Retinal pigment epithelial cell (primary cell): ENCODE measurements at places on chromosomes 12 and 14.

GRCh38 chr12:116390401-116391335 lies 113.2 kb upstream of the MED13L start:
- DNase-seq = no peak

DNA sequence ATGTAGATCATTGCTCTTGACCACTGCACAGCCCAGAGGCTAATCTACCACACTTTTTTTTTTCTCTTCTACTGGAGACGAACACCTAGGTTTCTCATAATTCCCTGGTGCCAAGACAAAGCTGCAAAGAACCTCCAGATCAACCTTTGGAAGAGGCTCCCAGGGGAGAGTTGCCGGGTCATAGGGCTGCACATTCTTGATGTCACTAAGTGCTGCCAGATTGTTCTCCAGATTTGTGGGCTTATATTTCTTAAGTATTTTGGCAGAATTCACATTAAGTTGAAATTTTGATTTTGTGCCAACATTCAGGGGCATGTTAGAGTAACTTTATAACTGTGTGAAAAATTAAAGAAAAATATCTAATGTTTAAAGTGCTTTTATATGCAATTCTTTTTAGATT lies 13.5 kb upstream of the PDZRN4 start:
- DNase-seq = no peak

DNA sequence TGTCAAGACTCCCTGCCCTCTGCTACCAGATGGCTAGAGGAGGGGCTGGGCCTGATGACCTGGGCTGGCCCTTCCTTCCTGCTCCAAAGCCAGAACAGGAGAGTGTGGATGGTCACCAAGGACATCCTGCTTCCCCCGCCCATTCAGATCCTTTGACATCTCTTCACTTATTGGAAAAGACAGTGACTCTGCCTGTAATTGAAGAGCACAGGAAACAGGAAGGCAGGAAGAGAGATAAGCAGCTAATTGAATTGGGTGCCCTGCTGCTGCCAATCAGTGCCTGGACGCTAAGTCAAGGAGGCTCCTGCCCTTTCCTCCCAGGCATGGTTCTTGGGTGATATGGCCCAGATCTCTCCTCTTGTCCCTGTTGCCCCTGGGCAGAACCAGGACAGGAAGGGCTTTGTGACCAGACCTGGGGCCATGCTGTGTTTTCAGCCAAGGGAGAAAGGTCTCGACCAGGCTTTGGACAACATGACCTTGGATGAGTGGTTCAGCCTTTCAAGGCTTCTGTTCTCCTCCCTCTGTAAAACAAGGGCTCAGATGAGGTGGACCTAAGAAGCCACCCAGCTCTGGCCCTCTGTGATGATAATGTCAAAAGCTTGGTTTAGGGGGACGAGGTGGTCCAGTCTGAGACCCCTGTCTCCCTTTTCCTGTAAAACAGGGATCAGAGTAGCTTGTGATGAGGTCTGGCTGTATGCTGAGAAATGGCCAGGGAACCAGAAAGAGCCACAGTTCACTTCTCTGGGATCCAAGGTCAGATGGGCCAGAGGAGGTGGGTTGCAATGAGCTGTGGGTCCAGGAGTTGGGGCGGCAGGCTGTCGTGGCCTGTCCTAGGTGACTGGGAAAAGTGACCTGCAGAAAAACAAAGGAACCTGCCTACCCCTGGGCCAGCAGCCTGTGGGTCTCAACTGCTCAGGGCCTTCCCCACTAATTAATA lies 38.8 kb downstream of the FAM222A start:
- DNase-seq = no peak

GRCh38 chr12:117900561-117900960 lies 68.2 kb downstream of the KSR2 start:
- DNase-seq = no peak

- no peak for DNase-seq
Observed at GRCh38 chr14:61026526-61026925, 45.5 kb downstream of the SLC38A6 start.

DNA sequence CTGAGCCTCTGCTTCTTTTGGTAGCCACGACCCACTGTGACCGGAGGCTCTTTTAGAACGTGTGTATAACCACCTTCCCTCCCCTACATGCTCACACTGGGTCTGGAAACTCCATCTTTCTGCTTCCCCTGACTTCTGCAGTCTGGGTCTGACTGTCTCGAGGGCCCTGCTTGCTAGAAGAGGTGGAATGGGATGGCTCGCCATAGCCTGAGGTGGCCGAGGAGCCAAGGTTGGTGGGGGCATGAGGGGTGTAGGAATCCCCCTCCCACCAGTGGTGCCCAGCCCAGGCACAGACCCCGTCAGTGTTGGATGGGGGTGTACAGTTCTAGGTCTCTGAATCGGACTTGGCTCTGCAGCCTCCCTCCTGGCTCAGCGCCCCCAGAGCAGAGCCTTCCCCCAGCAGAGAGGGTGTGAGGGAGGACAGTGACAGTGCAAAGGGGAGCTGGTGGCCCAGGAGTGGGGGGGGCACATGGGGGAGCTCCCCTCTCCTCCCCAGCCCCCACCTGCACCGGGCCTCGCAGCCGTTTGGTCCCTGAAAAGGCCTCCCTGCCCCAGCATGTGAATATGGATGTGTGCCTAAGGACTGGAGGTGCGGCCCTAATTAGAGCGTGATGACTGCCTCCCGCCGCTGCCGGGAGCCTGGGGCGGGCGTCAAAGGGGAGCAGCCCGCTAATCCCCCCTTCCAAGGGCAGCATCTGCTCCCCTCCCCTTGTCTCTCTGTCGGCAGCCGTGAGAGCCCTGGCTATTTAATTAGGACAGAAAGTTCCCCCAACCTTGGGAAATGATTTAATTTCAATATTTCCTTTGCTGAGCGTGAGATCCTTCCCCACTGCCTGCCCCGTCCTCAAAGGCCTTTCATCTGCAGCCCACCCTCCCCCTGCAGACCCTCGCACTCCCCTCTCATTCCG lies 196.2 kb upstream of the C14orf180 start:
- no peak for DNase-seq

GRCh38 chr14:100147181-100147631 lies 12.2 kb downstream of the DEGS2 start:
- no peak for DNase-seq

GRCh38 chr14:58565832-58566231 lies 71.9 kb upstream of the DACT1 start:
- no peak for DNase-seq

GRCh38 chr12:121326996-121327674 lies 25.1 kb downstream of the ANAPC5 start:
- DNase-seq = no peak

DNA sequence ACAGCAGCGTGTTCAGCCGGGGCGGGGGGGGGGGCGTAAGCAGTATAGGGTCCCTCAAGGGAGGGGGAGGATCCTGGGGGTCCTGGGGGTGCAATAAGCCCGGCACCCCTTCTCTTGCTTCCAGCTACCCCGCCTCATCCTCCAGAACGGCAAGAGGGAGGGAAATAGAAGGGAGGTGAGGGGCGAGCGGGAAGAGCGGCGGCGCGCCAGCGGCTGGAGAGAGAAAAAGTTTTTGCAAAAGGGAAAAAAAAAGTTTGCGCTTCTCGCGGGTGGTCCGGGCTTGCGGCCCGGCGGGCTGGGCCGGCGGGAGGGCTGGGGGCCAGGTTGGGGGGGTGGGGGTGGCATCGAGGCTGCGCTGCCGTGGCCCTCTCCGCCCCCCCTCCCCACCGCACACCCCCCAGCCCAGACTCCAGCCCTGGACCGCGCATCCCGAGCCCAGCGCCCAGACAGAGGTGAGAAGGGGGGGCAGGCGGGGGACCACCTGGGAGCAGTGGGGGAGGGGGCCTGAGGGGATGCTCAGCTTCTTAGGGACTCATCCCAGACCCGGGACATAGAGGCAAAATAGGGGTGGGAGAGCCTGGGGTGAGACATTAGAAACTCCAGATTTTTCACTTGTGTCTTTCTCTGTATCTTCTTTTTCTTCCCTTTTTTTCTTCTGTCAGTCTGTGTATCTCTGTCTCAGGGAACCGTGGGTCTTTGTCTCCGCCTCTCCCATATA lies at the start of gene GLI1:
Gene GLI1 (plus strand): TSS at position 36 of the 718 bp plus-strand sequence. CDS start 3,907 bp downstream, outside the sequence.
- no peak for DNase-seq

GRCh38 chr12:211639-212414 lies 2.1 kb downstream of the SLC6A12 start:
- DNase-seq = no peak

DNA sequence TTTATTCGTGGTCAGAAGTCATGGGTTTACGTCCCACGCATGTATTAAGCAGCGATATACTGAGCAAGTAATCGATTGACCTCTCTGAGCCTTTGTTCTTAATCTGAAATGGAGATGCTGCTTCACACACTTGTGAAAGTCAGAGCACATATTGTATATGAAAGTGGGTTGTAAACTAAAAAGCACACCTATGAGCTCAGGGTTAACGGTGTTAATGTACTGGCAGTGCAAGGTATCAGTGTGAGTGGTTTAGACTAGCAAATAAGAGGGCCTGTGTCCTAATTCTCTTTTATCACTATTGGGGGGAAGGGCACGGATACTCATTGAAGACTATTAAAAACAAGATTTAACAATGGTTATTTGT lies 676 bp downstream of the MRPL42 start:
- no peak for DNase-seq

DNA sequence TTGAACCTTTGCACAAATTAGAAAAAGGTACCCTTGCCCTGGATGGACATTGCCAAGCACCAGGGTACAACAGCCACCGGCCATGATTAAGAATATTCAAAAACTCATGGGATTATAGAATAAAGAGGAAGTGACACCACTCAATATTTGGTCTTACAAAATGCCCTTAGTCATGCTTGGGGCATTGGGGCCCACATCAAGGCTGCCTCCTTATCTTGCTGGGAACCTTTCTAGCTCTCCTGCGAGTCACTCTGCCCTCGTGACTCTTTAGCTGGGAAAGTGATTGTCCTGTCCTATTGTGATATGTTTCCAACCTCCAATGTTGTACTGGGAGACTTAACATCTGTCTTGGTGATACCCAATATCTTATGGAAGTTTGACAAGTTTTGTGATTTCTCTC lies 57.8 kb downstream of the GTF2A1 start:
- no peak for DNase-seq

GRCh38 chr12:94170690-94171594 lies 22.6 kb downstream of the PLXNC1 start:
- no peak for DNase-seq

GRCh38 chr14:102525929-102526497 lies 16.4 kb upstream of the ANKRD9 start:
- DNase-seq = no peak

- no peak for DNase-seq
Observed at GRCh38 chr12:47308672-47309071, 228.9 kb upstream of the AMIGO2 start.

DNA sequence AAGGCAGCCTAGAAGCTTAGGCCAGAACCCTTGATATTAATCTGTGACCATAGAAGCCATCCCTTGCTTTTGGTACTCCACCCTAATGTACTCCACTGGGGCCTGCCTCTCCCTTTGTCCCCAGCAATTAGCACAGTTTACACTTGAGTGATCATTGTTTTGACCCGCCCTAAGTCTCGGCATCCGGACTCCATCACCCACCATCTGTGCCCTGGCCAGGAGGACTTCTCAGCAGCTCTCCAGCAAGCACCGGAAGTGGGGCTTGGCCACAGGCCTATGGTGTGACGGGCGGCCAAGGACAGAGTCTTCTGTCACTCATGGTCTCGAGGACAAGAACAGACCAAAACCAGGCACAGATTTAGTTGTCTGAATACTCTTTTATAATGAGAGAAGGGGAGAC lies 126.5 kb upstream of the NTF3 start:
- no peak for DNase-seq

GRCh38 chr12:65657635-65658034 lies 166.6 kb upstream of the HMGA2 start:
- DNase-seq = no peak

GRCh38 chr14:99840774-99841305 lies 47.6 kb downstream of the EML1 start:
- no peak for DNase-seq
